ENCODE measurements at places on chromosomes 2 and 18. TPM values are rescaled to one million over a fixed set of nuclear protein-coding genes. Genes with fewer than 3 reads are reported as not detected.

The GPAT2 gene
- total RNA-seq: not detected

The CUL3 gene
- 69.0 TPM for total RNA-seq

The UBE2F gene
- 51.4 TPM for total RNA-seq

The CD302 gene
- 2.5 TPM for total RNA-seq

The POTEI gene
- total RNA-seq: not detected

Measured in A549 treated with ZK216348 at 1 μM for 4 hours (cell line).